ENCODE measurements at places on chromosomes 4 and X.

- DNase-seq, result no peak
Measured at GRCh38 chr4:38161208-38162113, 201.3 kb downstream of the PTTG2 start.

DNA sequence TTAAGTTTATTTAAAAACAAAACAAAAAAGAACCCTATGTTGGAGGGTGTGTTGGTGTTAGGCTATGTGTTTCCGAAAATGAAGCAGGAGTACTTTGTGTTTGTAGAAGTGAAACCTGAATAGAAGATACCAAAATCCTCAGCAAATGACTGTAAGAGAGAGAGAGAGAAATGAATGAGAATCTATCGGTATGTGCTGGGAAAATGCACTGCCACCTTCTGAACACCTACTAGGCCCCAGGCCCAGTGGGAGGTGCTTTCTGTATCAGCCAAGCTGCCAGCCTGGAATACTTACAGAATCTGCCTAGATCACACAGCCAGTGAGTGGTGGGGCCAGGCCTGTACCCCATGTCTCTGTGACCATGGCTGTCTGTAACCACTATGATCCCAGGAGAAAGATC lies 14.9 kb upstream of the PIM2 start:
- no peak for DNase-seq

GRCh38 chr4:18954538-18954937 lies 933.0 kb upstream of the LCORL start:
- DNase-seq, result no peak

GRCh38 chr4:185921583-185922555 lies 109.9 kb upstream of the SORBS2 start:
- DNase-seq, result no peak

DNA sequence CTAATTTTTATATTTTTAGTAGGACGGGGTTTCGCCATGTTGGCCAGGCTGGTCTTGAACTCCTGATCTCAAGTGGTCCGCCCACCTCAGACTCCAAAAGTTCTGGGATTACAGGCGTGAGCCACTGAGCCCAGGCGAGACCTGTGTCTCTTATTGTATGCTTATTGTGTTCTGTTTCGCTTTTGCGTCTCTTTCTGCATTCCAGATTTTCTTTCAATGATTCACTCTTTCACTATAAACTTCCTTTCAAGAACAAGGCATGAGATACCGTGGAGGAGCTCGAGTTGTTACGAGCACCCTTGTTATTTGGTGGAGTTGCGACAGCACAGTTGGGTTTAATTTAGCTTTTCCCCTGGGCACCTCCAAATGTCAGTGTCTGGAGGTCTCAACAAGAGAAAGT lies 366.7 kb upstream of the FAT1 start:
- DNase-seq, result no peak

GRCh38 chr4:13367244-13367643 lies 116.9 kb downstream of the RAB28 start:
- DNase-seq, result no peak

DNA sequence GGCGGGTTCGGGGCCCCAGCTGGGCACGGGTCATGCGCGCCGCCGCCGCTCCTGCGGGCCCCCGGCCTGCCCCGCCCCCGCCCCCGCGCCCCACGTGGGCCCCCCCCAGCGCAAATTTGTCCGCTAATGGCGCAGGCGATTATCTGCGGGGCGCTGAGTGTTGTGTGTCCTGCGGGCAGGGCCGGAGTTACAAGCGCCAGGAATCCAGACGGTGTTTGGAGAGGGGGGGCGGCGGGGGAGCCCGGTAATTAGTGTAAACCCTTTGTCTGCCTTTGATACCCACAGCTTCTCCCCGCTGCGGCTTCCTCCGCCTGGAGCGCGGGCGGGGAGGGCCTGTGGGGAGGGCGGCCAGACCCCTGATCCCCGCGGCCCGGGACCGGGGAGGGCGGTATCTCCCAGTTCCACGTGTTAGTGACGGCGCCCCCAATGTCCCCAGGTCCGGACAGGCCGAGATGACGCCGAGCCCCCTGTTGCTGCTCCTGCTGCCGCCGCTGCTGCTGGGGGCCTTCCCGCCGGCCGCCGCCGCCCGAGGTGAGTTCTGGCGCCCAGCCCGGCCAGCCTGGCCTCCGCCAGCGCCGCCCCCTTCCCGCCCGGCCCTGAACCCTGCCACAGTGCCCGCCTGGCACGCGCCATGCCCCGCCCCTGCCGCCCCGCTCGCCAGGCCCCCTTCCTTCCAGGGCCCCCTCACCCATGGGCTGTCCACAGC lies 761 bp downstream of the FGFRL1 start:
- peak; percentile 43 for DNase-seq

DNA sequence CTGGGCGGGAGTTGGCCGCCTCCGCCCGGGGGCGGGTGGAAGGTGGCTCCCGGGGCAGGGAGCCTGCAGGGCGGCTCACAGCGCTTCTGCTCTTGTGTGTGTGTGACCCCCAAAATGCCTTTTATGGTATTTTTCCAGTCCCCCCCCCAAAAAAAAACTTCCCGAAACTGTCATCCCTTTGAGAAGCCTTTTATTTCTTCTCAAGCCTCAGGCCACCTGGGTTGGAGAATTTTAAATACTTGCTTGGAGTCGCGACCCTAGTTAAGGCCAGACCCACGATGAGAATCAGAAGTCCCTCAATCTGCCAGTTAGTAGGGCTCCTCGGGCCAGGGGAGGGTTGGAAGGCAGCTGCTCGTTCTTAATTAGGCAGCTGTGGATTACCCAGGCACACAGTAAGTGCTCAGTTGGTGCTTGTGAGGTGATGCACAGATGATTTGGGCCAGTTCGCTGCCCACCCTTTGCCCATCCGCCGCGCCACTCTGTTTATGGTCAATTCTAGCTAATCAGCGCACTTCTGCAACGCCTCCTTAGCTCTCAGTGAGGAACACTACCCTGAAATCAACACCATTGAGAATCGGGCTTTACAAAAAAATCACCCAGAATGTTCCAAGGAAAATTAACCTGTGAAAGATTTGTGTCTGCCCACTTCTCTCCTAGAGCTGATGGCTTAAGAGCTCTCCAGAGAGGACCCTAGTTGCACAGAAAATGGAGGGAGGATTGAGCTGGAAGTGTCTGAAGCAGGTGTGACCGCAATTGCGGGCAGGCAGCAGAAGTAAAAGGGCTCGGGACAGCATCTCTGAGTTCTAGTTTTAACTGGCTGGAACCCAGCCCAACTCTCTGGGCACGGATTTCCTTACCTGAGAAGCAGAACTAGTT lies 648 bp upstream of the SCD5 start:
- DNase-seq, result no peak

- DNase-seq, result no peak
Measured at GRCh38 chr4:76275486-76276124, 24.1 kb downstream of the FAM47E start.

DNA sequence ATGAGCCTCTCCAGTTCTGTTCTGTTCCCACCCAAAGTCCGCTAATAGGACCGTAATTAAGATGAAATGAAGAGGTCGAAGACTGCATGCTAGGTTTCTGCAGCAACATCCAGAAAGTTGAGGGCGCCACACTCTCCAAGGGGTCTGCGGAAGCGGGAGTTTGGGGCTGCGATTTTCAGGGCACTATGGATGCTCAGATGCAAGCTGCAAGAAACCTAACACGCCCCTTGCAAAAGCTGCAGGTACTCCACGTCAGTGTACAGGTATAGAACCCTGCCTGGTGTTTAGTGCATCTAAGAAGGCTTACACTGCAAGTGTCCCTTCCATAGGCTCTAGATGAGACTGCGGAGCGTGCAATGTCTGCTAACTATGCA lies 61.4 kb downstream of the RHOXF2B start:
- no peak for DNase-seq

DNA sequence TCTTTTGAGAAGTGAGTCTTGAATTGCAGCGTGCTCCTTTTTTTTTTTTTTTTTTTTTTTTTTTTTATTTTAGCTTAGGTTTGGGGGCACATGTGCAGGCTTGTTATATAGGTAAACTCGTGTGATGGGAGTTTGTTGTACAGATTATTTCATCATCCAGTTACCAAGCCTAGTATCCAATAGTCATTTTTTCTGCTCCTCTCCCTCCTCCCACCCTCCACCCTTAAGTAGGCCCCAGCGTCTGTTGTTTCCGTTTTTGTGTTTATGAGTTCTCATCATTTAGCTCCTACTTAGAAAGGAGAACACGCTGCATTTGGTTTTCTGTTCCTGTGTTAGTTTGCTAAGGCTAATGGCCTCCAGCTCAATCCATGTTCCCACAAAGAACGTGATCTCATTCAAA lies 81.3 kb upstream of the TSPAN5 start:
- DNase-seq, result no peak

- no peak for DNase-seq
Measured at GRCh38 chrX:30141966-30142365, 73.4 kb upstream of the MAGEB2 start.

GRCh38 chr4:16988814-16989213 lies 90.4 kb upstream of the LDB2 start:
- DNase-seq, result no peak

GRCh38 chrX:100980608-100981497 lies 11.3 kb downstream of the ARL13A start:
- DNase-seq, result no peak

DNA sequence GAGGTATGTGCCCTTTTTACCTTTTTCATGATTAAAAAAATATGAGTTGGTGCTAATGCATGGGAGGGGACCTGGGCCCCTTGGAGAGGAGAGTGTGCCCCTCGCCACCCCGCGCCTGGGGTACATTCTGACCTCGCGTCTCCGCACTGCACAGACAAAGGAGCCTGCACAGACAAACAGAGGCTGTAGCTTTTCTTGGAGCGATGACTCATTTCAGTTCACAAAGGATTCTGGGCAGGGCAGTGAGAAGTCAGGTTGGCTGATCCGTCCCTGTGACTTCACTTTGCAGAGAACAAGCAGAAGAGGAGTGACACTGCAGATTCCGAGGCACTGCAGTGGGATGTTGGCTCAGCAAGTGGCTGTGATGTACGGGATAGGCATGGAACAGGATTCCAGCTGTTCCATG lies 82.9 kb downstream of the STOX2 start:
- no peak for DNase-seq

- no peak for DNase-seq
Measured at GRCh38 chrX:133916984-133917722, 68.2 kb downstream of the GPC3 start.

DNA sequence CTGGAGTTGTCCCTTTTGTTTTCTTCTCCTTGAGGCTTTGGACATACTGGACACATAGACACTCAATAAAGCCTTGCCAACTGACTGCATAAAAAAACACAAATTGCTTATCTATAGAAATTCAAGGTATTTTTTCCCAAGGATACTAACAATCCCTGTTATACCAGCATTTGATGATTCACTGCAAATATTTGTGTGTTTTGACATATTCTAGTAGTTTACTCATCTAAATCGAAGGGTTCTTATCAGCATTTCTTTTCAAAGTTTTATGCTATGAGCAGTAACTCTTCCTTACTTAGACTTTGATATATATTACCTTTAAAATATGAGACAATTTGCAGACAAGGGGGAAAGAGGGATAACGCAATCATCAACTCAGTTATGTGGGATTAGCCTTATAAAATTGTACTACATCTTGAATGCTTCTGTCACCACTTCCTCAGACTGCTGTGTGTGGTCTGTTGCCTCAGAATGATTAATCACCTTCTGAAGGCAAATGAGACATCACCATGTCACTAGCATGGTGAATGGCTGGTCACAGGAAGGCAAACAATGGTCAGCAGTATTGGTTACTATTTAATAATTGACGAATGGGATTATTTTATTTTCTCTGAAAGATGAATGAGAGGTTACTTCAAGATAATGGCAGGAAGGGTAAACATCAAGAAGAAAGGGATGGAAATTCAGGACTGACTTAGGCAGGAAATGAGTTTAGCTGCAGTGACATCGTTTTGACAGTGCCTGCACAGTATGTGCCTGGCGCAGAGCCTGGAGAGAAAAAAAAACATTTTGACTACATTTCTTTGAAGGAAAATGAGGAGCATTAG lies 544.3 kb upstream of the CNKSR2 start:
- DNase-seq, result no peak

DNA sequence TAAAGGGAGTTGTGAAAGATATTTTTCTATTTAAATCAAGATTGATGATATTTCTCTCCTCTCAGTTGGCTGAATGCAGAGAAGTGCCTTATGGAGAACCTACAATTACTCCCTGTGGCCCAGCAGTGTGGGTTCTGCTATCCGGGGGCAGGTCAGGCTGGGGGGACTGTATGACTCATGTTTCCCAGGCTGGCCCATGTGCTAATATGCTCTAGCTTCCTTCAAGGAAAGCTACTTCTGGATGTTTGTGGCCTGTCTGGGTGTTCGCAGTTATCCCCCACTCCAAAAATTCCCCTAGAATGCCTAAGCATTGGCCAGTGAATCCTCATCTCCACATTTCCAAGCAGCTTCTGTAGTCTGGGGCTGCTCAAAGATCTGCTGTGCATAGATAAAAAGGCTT lies 58.9 kb upstream of the SPP1 start:
- DNase-seq, result no peak

DNA sequence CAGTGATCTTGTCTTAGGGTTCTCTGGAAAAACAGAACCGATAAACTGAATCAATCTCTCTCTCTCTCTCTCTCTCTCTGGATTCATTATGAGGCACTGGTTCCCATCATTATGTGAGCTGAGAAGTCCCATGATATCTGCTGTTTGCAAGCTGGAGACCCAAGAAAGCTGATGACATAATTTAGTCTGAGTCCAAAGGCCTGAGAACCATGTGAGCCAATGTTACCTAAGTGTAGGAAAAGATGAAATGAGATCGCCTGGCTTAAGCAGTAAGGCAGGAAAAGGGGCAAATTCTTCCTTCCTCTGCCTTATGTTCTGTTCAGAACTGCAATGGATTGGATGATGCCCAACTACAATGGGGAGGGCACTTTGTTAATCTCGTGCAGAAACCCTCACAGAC lies 207.4 kb downstream of the RBM46 start:
- no peak for DNase-seq

GRCh38 chr4:161320377-161320776 lies 843.4 kb downstream of the FSTL5 start:
- no peak for DNase-seq

GRCh38 chr4:38503689-38504395 lies 160.2 kb upstream of the KLF3 start:
- no peak for DNase-seq

- no peak for DNase-seq
Measured at GRCh38 chrX:5771441-5771840, 457.2 kb downstream of the NLGN4X start.

GRCh38 chr4:164731827-164732474 lies 22.0 kb upstream of the SMIM31 start:
- DNase-seq, result peak; percentile 18

- DNase-seq, result peak; percentile 93
Measured at GRCh38 chr4:112145326-112145789, at the start of gene FAM241A. FAM241A (plus strand) TSS chr4:112145454; CDS start chr4:112145581, 127 bp downstream.

DNA sequence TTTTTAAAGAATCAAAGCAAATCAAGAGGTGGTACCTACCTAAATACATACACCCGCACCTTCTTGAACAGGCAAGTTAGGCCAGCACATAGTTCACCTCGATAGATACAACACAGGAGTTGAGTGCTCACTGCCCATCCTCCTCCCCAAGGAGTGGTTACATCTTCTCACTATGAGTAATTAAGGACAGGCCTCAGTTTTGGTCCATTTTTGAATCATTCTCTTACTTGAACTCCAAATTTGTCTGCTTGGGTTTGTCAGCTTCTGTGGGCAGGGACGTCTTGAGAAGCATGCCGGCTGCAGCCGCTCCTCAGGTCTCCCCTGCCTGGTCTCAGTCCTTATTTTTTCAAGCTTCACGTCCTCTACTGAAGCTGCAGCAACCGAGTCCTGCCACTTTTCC lies 190.6 kb upstream of the RBPJ start:
- no peak for DNase-seq

Data from activated CD8-positive, alpha-beta memory T cell treated with anti-CD3 and anti-CD28 coated beads, Interleukin-2, amount 50 U/mL, for 4 hours (primary cell).